ENCODE measurements at places on chromosomes 7 and 10.

- DNase-seq = no peak
Observed at GRCh38 chr10:10310498-10310897, 707.2 kb upstream of the CELF2 start.

- no peak for DNase-seq
Observed at GRCh38 chr7:141158561-141158960, 84.7 kb downstream of the TMEM178B start.

DNA sequence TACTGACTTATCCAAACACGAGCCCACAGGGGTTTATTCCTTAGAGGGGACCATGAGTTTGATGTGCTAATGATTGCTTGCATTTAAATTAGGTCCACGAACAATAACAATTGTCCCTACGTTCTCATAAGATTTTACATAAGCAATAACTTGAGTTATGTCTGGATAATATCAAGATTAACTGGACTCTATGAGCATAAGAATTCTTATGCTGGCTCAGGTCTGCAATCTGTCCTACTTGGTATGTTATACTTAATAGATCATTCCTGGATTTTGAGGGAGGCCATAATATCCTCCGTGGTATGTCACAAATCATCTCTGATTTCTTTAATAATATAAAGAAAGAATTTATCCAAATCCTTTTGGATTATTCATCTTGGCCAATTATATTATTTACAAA, 552.3 kb downstream of the KCNMA1 start:
- DNase-seq = no peak

GRCh38 chr10:30072068-30072467, 12.7 kb upstream of the JCAD start:
- no peak for DNase-seq

DNA sequence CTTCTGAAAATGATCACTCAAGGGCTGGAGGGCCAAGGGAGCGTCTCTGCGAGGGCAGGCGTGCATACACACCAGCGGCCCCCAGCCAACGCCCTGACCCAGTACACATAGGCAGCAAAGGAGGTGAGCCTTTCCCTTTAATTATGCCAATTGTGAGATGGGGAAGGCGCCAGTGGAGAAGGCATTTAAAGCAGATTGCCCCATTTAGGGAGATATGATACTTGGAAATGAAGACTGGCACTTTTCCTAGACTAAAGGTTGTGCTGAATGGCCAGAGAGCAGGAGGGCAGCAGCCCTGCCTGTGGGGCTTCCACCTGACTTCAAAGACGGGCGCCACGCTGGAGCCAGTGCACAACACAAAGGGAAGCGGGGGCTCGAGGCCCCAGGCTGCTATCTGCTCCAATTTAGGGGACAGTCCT, 24.1 kb downstream of the HIPK2 start:
- no peak for DNase-seq

Measured in GM20000 (cell line).